IPS-NIHi11 (cell line): ENCODE measurements at places on chromosomes 13 and 19.

- DNase-seq: peak; percentile 18
Measured at GRCh38 chr13:52158629-52159158, 703 bp downstream of the NEK3 start.

DNA sequence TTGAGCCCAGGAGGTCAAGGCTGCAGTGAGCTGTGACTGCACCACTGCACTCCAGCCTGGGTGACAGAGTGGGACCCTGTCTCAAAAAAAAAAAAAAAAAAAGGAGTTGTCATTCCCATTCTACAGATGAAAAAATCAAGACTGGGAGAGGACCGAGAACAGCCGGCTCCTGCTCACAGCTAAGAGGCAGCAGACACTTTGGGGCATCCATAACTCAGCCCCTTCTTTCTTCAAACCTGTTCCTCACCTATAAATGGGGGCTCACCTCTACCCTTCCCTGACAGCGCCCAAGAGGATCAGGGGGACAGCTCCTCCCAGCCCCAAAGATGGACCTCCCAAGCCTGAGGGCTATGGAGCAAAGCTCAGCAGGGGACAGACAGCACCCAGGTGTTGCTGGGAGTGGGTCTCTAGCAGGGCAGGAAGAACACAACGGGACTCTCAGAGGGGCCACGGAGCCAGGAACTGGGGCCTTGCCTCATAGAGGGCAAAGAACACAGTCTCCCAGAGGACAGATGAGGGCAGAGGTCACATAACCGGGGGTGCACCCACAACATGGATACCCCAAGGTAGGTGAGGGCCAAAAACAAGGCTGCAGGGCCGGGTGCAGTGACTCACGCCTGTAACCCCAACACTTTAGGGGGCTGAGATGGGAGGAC, 3.4 kb upstream of the KLF16 start:
- DNase-seq: no peak

DNA sequence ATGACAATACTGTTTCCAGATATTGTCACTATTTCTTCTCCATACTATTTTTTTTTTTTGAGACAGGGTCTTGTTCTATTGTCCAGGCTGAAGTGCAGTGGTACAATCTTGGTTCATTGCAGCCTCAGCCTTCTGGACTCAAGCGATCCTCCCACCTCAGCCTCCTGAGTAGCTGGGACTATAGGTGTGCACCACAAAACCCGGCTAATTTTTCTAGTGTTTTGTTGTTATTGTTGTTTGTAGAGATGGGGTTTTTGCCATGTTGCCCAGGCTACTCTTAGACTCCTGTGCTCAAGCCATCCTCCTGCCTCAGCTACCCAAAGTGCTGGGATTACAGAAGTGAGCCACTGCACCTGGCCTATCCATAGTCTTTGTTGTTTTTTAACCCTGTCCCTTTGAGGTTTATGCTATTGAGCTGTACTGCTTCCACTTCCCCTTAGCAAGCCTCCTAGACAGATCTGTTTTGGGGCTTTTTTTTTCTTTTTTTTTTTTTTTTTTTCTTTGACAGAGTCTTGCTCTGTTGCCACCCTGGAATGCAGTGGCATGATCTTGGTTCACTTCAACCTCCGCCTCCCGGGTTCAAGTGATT, 27.6 kb upstream of the MAP3K10 start:
- DNase-seq: no peak

DNA sequence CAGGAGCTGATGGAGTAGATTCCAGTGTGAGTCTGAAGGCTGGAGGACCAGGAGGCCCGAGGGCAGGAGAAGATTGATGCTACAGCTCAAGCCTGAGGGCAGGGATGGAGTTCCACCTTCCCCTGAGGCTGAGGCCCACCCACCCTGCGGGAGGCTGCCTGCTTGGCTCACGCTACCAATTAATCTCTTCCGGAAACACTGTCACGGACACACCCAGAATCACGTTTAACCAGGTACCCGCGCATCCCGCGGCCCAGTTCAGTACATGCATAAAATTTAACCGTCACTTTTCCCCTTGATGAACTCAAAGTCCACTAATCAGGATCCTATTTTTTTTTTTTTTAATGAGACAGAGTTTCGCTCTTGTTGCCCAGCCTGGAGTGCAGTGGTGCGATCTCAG, 5.2 kb upstream of the ZNF628 start:
- DNase-seq: no peak

DNA sequence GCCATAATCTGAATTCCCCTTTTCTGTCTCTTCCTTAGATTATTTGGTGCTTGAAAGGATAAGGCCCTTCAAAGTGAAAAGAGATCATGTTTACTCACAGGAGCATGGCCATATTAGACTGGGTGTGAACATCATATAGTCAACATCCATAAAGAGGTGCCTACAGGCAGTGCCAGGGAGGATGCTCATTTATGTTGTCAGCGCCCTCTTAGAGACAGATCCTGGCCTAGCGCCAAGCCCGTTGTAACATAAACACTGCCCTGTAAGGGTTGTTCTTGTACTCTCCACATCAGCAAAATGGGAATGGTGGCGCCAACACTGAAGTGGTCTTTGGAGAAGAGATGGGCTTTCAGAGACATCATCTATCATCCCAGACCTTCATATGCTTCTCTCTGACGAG, 16.1 kb downstream of the PCDH8 start:
- DNase-seq: no peak

DNA sequence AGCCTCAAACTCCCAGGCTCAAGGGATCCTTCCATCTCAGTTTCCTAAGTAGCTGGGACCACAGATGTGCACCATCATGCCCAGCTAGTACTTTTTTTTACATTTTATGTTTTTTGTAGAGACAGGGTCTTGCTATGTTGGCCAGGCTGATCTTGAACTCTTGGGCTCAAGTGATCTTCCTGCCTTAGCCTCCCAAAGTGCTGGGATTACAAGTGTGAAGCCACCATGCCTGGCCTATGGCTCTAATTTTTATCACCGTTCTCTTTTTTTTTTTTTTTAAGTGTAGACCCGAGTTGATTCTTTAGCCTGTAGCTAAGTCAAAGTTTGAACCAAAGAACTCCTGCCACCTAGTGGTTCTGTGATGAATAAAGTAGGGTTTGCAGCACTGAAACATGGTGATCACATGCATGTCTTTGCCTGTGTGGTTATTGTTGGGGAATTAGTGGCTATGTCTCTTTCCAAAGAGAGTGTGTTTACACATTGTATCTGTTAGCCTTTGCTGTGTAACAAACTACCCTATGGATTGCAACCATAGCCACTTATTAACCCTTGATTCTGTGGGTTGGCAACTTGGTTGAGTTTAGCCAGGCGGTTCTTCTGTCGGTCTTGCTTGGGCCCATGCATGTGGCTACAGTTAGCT, 11.6 kb downstream of the NFILZ start:
- DNase-seq: peak; percentile 67

DNA sequence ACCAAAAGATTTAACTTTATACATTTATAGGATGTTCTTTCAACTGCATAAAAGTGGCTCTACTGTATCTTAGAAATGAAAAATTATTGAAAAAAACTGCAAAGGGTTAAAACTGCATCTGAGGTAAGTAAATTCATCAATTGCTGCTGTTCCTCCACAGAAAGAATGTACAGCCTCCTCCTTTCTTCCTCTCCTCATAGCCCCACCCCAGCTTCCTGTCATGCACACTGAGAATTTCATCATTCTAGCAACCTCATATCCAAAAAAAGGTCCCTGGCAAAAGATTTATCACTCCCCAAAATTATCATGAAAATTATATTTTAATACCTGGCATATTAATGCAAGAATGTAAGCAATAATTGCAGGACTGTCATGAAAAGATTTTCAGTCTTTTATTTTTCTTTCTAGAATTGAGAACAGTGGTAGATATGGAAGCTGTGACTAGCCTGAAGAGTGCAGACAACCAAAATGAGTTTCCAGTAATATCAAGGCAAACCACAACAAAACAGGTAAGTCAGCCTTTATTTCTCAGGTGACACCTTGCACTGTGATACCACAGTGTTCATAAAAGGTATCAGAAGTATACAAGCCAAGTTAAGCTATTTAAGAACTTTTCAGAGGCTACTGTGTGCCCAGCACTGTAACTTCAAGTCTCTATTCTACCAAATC, 110.8 kb downstream of the SUCLA2 start:
- DNase-seq: no peak

DNA sequence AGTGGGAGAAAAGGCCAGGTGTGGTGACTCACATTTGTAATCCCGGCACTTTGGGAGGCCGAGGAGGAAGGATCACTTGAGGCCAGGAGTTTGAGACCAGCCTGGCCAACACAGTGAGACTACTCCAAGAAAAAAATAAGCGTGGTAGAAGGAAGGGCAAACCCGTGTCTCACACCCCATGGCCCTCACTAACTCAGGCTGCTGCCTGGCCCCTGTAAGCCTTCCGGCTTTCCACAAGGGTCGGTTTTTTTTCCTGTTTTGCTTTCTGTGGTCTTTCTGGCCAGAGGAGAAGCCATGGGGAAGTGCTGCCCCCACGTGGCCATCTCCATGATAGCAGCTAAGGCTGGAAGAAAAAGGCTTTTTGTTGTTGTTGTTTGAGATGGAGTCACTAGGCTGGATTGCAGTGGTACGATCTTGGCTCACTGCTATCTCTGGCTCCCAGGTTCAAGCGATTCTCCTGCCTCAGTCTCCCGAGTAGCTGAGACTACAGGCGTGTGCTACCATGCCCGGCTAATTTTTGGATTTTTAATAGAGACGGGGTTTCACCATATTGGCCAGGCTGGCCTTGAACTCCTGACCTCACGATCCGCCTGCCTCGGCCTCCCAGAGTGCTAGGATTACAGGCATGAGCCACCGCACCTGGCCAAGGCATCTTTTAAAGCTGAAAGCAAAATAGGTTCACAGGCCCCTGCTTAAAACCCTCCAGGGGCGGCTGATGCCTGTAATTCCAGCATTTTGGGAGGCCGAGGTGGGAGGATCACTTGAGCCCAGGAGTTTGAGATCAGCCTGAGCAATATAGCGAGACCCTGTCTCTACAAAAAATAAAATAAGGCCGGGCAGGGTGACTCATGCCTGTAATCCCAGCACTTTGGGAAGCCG, 7.5 kb upstream of the ARHGEF18 start:
- DNase-seq: peak; percentile 76

GRCh38 chr19:51129716-51130115, 5.0 kb downstream of the SIGLEC9 start:
- DNase-seq: no peak

- no peak for DNase-seq
Measured at GRCh38 chr13:100818711-100819110, 144.1 kb upstream of the TMTC4 start.

DNA sequence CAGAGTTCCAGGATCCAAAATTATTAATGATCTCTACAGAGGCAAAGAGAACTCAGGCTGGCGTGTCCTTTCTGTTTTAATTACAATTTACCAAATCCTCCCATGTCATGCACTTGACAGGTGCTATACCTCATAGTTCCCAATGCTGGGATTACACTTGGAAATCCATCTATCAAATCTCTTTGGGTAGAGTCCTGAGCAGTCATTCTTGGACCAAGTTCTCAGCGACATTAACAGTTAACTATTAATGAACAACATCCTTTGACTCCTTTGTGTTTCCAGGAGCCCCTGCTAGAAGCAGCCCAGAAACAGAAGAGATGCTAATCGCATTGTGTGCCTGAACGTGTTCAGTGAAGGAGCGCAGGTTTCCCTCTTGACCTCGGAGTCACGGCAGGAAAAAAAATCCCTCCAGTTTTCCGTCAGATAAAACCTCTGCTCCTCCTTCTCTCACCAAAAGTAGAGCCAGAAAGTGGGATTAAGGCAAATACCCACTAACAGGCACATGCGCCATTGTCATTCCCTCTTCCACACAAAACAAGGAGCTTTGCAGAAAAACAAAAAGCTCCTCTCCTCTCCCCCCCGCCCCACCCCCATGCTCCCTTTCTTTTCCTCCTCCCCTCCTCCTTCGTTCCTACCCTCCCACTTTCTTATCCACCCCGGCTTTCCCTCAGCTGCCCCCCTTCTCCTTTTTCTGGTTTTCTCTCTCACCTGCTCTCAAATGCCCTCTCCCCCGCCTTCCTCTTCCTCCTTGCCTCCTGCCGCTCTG, 224.7 kb downstream of the ZIC5 start:
- peak; percentile 77 for DNase-seq

DNA sequence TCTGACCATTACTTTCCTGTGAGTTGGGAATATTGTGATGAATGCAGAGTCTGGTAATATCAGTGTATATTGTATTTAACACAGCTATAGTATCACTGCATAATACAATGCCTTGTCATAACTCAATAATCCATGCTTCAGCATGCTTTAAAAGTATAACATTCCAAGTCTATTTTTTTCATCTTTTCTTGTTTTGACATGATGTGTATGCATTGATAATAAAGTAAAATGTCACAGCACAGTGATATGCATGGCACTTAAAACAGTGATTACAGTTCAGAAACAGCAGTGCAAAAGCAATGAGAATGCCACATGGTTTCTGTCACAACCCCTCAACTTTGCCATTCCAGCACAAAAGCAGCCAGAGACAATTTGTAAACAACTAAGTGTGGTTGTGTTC, 17.8 kb downstream of the KATNAL1 start:
- DNase-seq: no peak

DNA sequence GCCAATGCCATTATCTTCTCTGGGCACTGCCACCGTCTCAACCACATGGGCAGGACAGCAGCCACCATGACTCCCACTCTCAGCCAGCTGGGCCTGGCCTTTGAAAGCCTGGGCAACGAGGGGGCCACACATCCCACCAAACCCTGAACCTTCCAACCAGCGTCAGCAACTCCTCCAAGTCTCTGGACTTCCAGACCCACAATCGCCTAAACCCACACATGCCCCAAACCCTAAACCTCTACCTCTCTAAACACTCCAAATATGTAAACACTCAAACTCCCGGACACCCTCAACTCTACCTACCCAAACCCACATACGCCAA, 949 bp downstream of the C3 start:
- no peak for DNase-seq

- DNase-seq: no peak
Measured at GRCh38 chr19:10751109-10751953, 33.5 kb downstream of the DNM2 start.

- DNase-seq: no peak
Measured at GRCh38 chr13:27667946-27668345, 46.3 kb downstream of the POLR1D start.

DNA sequence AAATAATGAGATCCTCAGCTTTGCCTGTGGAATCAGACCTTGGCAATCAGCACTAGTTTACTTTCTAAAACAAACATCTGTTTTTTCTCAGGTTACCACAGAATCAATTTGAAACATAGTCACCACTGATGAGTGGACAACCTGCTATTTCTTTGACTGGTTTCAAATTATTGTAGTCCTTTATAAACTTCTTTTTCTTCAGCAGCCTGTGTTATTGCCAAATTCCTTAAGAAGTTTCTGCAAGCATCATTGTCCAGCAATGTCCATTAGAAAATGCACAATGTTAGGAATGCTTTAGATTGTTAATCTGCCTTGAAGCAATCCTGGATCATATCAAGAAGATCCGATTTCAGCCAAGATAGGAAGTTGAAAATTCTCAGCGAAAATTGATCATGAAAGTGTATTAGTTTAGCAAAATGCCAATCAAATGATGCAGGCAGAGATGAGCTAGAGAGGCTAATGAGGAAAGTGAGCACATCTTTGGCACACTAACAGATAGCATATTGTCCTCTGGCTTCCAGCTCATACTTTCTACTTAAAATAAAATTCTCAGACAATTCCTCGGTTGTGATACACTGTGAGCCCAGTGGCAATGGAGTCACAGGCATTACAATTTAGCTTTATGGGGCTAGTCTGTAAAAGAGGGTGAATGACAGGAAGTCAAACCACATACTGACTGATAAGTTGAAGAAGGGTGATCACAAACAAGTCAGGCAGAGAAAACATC, 270.6 kb downstream of the SLITRK6 start:
- no peak for DNase-seq
